Sciatic nerve (tissue), 2 donors: ENCODE measurements at places on chromosomes 4 and X.

DNA sequence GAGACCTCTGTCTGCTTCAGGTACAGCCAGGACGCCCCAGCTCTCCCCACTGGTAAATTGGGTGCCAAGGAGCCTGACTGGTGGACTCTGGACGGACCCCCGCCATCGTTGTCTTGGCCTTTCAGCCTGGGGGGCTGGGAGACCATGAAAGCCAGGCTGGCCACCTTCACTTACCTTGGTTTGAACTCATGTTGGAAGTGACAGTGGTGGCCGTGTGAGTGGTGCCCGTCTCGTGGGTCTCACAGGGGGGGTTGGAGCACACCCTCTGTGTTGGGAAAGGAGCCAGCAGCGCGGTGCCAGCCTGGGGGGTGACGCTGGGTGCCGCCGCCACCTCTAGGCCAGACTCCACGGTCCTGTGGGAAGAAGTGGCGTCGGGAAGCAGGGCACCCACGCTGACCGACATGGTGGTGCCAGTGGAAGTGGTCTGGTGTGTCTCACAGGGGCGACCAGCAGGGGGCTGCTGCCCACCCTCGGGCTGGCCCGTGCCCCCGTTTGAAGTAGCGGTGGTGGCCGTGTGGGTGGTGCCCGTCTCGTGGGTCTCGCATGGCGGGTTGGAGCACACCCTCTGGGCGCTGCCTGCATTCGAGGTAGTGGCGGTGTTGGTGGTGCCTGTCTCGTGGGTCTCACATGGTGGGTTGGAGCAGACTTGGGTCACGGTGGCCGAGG is 9.6 kb upstream of the RENBP start:
- no peak for DNase-seq

DNA sequence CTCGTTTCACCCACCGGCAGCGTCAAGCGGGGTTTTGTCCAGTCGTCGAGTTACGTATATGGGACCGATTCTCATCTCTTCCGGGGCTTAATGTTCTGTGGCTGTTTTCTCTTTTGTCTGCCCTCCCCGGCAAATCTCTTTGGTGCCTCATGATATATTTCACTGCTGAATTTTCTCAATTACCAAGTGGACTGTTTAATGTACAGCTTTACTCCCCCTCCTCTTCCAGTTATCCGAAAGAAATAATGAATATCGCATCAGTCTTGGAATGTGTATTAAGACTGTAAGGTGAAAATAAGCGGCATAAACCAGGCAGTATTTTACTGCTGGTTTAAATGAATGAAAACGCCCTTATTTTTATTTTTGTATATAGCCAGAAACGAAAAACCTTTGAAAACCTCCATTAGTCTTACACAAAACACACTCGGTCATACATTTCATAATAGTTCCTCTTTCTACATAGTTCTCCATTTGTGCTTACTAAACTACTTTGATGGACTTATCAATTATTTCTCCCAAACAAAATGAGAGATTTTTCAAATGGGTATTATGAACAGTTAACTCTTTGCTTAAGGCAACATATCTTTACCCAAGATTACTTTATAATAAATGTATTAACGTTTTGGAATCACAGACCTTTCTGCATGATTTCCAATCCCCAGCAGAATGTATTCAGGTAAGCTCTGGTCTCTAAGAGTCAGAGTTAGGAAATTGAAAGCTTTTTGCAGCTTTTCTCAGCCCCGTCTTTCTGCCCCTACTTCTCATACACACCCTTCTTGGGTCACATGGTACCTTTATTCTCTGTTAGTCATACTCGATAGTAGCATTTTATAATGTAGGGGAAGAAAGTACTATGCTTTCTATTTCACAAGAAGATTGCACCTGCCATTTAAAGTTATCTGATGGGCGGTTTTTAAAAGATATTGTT is 979 bp downstream of the RP2 start:
- no peak for DNase-seq

GRCh38 chrX:106742193-106742592 is 15.7 kb downstream of the RNF128 start:
- no peak for DNase-seq

- no peak for DNase-seq
These were observed 43.3 kb downstream of the BMPR1B start for GRCh38 chr4:94801016-94801415.

DNA sequence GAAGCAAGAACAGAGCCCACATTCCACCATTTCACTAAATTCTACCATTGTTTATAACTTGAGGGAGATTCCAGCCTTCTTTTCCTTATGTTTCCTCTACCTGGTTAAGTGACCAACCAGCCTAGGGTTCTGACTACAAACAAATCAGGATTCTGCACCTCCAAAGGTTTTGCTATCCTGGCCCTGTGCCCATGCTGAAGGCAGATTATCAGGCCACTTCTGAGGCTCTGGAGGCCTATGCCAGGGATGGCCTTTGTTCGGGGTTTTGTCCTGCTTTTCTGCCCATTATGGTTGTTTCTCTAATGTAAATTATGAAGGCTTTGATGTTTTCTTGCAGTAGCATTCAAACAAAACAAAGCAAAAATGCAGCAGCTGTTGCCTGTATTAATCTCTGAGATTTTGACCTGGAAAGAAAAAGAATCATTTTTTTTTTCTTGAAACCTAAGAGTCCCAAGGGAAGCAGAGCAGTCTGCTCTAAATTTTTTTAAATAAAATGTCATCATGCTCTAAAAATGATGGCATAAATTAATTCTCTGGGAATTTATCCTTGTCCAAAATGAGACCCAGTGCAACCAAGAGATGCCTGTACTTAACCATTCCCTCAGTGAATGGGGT is 55.6 kb downstream of the RNF150 start:
- no peak for DNase-seq

- DNase-seq: no peak
These were observed 229.2 kb downstream of the PTTG2 start for GRCh38 chr4:38189445-38189844.

- DNase-seq: no peak
These were observed 141.9 kb downstream of the MID1IP1 start for GRCh38 chrX:38943120-38943519.

GRCh38 chrX:103063918-103064434 is at the start of gene BEX1:
BEX1 (minus strand) TSS chrX:103064171; CDS start chrX:103063274, 897 bp downstream.
- DNase-seq: no peak

DNA sequence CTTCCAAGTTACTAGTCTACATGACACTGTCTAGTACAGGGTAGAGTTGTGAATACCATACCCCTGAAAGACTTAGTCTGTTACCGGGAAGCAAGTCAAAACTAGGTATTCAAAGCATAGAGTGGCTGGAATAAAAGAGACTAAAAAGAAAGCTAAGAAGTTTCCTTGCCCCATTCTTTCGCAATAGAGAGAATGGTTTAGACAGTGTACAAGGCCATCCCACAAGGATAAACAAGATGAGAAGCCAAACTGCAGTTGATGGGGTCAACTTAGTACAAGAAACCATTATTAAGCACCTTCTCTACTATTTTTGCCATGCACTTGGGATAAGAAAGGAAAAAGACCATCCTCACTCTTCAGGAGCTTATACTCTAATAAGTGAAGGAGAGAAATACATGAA is 30.3 kb downstream of the AMMECR1 start:
- DNase-seq: no peak

GRCh38 chrX:129842510-129843208 is 1.0 kb downstream of the ZDHHC9 start:
- DNase-seq: peak; percentile 64

GRCh38 chrX:139932073-139932900 is 566 bp downstream of the ATP11C start:
- peak; percentile 71 for DNase-seq

DNA sequence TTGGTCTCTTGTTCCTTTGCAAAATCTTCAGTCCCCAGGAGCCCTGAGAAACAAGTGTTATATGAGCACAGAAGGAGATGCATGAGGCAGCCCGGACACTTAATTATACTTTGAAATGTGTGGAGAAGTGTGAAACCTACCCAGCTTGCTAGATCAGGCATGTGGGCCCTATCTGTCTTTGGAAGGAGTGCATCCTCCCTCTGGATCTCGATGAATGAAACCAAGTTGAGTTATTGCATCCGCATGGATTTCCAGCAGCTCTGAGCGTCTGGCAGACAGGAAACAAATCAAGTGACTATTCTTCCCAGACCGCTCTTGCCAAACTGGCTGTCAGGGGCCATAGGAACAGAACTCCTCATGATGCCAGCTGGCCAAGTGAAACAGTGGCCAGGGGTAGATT is 19.6 kb upstream of the SOWAHD start:
- DNase-seq: peak; percentile 13

GRCh38 chr4:154577324-154577723 is 13.2 kb downstream of the FGA start:
- no peak for DNase-seq

DNA sequence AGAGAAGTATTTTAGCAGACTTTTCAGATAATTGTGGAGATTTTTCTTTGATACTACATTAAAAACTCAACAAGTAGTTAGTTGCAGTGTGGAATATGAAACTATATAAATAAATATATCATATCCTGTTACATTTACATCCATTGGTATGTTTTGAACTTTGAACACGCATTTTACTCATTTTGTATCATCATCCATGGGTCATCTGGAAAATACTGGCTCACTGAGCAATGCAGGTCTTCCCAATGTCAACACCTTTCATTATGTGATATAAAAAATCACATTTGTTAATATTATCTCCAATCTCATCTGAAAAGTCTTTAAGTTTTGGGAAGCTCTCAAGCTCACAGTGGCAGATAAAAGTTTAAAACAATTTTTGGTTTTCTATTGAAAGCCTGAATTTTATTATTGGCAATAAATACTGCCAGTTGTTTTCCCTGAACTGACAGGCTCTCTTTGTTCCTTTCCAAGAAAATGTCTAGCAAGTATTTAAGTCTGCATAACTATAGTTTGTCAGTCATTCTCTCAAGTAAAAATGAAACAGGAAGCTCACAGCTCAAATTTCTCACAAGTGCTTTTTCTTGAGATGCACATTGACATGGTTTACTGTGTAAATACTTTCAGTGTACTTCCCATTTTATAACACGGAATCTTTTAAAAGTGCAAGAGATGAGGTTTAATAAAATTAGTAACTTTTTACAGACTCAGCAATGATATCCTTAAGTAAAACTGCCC is 183.5 kb upstream of the GPC4 start:
- DNase-seq: no peak

GRCh38 chr4:187996502-187997177 is 1.1 kb downstream of the ZFP42 start:
- no peak for DNase-seq

DNA sequence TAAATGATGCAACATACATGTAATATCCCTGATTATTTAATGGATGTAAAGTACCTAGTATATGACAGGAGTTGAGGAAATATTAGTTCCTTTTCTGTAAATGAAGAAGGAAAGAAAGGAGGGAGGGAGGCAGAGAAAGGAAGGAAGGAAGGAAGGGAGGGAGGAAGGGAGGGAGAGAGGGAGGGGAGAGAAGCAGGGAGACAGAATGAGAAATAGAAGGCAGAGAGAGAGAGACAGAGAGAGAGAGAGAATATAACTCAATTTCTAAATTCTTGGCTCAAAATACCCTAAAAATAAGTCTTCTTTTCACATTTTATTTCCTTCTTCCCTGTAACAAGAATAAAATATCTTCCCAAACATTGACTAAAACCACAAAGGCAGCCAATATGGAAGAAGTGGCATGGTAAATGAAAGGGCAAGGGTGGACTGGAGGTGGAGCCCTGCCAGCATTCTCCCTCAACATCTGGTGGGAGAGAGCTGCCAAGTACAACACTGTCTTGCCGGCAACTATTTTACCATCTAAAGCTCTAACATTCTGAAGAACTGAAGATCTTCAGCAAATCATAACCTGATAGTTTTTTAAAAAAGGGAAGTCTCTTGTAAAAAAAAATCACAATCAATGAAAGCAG is 245.1 kb downstream of the PPP3CA start:
- DNase-seq: peak; percentile 86

GRCh38 chr4:107683873-107684272 is 36.2 kb downstream of the PAPSS1 start:
- DNase-seq: no peak

DNA sequence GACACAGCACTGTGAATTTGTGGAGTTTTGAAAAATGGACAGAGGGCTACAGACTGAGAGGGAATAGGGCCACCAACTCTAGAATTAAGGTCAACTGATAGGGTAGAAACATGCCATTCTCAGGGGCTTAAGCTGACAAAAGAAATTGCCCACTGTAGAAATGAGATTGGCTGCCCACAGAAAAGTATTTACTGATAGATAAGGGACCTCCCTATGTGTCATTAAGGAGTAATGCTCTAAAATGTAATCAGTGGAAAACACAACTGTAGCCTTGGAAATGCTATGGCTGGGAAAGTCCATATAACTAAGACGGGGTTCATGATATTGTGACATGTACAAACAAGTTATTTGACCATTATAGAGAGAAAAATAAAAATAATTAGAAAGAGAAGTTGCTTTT is 4.6 kb downstream of the RTL9 start:
- no peak for DNase-seq

GRCh38 chrX:151878574-151878973 is 34.1 kb upstream of the MAGEA4 start:
- no peak for DNase-seq

DNA sequence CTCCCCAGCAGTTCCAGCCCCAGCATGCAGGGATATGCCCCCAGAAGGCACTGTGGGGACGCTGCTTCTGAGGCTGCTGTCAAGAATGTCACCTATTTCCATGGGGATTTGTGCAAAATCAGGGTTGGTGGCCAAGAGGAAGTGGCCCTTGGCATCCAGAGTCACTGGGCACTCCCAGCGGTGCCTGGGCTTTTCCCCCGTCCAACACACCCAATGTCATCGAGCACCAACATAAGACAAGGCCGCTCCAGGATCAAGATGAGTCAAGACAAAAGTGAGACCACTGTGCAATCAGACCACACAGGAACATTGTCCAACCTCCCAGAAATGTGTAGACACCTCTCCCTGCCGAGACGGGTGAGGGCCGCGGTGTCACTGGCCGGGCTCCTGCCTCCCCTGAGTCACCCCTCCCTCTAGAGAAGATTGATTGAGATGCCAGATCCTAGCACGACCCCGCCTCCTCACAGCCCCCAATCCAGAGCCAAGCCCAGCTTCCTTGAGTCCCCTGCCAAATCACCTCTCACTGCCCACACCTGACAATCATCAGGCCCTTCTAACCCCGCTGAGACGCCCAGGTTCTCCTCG is 194.3 kb downstream of the AFAP1 start:
- DNase-seq: no peak
